PC-9 (cell line): ENCODE measurements at places on chromosomes 7 and 10.

DNA sequence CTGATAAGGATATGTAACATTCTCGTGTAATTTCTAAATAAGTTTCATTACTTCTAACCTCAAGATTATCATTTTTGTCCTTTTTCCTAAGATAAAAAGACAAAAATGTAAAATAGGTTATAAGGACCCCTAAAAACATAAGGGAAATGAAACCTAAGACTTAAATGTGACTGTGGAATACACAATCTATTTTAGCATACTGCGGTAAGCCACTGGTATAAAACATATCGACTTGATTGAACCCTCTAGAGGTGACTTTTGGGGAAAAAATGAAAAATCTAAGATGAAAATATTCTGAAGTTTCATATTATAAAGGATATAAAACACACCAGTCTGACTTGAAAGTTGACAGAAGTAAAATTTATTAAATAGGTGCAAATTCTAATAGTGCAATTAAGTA, 1.9 kb downstream of the NAMPT start:
- no peak for DNase-seq

GRCh38 chr10:122164023-122164601, 107.0 kb upstream of the BTBD16 start:
- DNase-seq, result no peak

- DNase-seq, result no peak
Measured at GRCh38 chr7:16702441-16702840, 51.1 kb upstream of the TSPAN13 start.

- DNase-seq, result no peak
Measured at GRCh38 chr7:13829231-13829630, 160.2 kb downstream of the ETV1 start.

DNA sequence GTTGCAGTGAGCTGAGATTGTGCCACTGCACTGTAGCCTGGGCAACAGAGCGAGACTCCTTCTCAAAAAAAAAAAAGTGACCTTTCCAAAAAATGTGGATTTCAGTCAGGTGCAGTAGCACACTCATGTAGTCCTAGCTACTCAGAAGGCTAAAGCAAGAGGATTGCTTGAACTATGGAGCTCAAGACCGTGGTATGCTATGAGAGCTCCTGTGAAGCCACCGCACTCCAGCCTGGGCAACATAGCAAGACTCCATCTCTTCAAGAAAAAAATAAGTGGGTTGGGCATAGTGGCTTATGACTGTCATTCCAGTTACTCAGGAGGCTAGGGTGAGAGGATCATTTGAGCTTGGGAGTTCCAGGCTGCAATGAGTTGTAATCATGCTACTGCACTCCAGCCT, 51.1 kb downstream of the TET1 start:
- no peak for DNase-seq

DNA sequence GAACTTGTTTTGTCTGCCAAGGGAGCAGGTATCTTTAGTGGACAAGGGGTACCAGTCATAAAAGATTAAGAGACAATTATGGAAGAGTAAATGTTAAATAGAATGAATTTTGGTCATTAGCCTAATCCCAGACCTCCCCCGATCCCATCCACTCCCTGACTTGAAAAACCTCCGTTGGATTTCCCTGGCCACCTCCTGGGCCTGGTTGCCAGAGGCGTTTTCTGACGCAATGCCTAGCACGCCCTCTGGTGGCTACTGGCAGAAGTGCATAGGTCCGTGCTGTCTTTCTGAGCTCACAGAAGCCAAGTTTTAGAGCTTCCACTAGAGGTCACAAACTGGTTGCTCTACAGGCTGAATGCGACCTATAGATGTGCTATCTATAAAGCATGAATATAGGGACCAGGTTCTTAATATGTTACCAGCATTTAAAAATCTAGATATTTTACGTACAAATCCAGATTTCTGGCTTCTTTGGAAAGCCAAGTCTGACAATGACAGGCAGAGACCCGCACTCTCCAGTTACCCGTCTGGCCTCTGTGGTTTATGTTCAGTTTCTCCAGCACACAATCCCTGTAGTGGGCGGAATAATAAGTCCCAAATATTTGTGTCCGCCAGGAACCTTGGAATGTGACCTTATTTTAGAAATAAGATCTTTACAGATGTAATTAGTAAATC, 39.8 kb downstream of the SPOCK2 start:
- peak; percentile 92 for DNase-seq

DNA sequence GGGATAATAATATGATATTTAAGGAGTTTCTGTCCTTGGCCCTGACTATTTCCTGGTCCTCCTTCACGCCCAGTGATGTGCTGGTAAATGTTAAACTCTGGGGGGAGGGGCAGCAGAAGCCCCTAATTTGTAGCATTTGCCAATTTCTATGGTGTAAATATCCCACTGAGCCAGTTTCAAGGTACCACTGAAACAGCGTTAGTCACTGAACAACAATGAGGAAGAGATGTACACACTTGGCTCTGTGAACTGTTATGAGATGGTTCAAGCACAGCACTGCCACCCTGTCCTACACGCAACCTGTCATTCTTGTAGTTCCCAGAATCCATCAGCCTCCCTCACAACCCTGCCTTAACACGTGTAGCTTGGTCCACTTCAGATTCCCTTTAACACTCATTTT, 39.8 kb downstream of the MET start:
- DNase-seq, result no peak

DNA sequence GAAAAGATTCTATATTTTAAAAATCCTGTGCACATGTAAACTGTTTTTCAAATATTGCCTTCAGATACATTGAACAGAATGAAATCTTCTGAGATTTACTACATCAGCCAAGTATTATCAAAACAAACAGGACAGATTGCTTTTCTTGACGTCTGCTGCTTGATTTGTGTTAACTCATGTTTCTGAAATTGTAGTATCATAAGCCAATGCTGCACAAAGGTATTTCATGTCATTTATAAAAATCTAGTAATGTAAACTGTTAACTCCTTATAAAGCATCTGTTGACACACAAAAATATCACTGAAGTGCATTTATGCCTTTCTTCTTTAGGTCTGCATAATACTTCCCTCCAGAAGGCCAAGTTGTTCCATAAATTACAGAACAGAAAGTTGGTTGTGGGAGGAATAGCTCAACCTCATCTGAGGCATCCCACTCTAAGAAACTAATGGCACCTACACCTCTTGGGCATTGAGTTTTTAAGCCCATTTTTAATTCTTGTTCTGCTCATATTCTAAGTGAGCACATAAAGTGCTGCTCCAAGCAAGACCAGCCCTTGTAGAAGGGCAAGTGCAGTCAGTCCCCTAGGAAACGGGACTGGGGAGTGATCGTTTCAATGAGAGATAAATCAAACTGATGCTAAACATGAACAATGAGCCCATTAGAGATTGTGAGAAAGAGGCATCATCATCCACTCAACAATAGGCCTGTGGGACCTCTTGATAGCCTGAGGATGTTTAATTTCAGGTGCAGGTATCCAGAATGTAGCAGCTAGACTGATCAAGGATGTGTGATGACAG, 28.5 kb downstream of the CAV1 start:
- no peak for DNase-seq

- DNase-seq, result no peak
Measured at GRCh38 chr7:50147951-50148808, 55.1 kb upstream of the ZPBP start.

- no peak for DNase-seq
Measured at GRCh38 chr7:116197360-116197759, 13.0 kb upstream of the TES start.

- DNase-seq, result peak; percentile 60
Measured at GRCh38 chr10:95273393-95274312, 17.1 kb downstream of the PDLIM1 start.
